ENCODE measurements at places on chromosomes 16 and 17. TPM values are rescaled to one million over a fixed set of nuclear protein-coding genes. Genes with fewer than 3 reads are reported as not detected.

GRCh38 chr17:64992325-64992802, 64.2 kb downstream of the GNA13 start:
- H3K27ac ChIP-seq = no peak overlapping the region
- DNase-seq = no peak
- no peaks in the 10 kb centered on the region for H3K27me3 ChIP-seq
- no peaks in the 10 kb centered on the region for H3K36me3 ChIP-seq
- H3K4me3 ChIP-seq = no peak overlapping the region
- H3K4me1 ChIP-seq = no peaks in the 10 kb centered on the region

DNA sequence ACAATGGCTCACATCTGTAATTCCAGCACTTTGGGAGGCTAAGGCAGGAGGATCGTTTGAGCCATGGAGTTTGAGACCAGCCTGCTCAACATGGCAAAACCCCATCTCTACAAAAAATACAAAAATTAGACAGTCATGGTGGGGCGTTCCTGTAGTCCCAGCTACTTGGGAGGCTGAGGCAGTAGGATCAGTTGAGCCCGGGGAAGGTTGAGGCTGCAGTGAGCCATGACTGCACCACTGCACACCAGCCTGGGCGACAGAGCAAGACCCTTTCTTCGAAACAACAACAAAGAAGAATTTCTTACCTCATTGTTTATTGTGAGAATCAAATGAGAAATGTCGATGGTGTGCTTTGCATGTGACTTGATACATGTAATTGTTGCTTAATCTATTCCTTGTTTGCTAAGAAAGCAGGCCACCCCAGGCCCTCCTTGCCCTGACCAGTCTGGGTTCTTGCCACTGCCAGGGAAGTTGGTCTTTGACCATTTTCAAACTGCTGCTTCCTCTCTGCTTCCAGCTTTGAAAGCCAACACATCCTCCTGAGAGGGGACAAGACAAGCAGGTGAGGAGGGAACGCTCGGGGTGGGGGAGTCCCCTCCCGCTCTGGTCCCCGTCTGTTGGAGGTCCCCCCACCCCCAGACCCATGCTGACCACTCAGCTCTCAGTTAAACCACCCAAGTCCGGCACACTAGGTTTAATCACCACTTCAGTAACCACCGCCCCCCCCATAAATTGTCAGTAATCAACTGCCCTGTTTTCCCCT, 47.3 kb upstream of the CPNE2 start:
- H3K36me3 ChIP-seq = no peaks in the 10 kb centered on the region
- no peak for DNase-seq
- H3K27me3 ChIP-seq = no peaks in the 10 kb centered on the region
- H3K4me1 ChIP-seq = peaks cover 14% of the 10 kb centered on the region
- no peak overlapping the region for H3K4me3 ChIP-seq
- H3K27ac ChIP-seq = no peak overlapping the region

GRCh38 chr17:1743088-1743439, 393 bp downstream of the SERPINF2 start:
- H3K36me3 ChIP-seq = no peaks in the 10 kb centered on the region
- no peak overlapping the region for H3K27ac ChIP-seq
- H3K4me1 ChIP-seq = no peaks in the 10 kb centered on the region
- DNase-seq = no peak
- H3K27me3 ChIP-seq = no peaks in the 10 kb centered on the region

Gene KREMEN2
- total RNA-seq = not detected

Gene TMC7
- 3.8 TPM for total RNA-seq

Gene XPO6
- 141 TPM for total RNA-seq

Gene TEKT5
- not detected for total RNA-seq

Gene LITAFD
- total RNA-seq = not detected

Data from tibial nerve (tissue), 4 donors.